Sigmoid colon (tissue), 7 donors: ENCODE measurements at places on chromosomes 11 and 22. TPM values are rescaled to one million over a fixed set of nuclear protein-coding genes. Genes with fewer than 3 reads are reported as not detected.

Gene GSC2
- polyA plus RNA-seq = not detected

Gene MFRP
- polyA plus RNA-seq = not detected

Gene ART5
- polyA plus RNA-seq = 0.17 TPM

Gene VPS51
- 108 TPM for polyA plus RNA-seq

Gene CEP164
- 19.4 TPM for polyA plus RNA-seq

Gene TRIM64
- not detected for polyA plus RNA-seq
